ENCODE measurements at places on chromosomes 7 and 10.

DNA sequence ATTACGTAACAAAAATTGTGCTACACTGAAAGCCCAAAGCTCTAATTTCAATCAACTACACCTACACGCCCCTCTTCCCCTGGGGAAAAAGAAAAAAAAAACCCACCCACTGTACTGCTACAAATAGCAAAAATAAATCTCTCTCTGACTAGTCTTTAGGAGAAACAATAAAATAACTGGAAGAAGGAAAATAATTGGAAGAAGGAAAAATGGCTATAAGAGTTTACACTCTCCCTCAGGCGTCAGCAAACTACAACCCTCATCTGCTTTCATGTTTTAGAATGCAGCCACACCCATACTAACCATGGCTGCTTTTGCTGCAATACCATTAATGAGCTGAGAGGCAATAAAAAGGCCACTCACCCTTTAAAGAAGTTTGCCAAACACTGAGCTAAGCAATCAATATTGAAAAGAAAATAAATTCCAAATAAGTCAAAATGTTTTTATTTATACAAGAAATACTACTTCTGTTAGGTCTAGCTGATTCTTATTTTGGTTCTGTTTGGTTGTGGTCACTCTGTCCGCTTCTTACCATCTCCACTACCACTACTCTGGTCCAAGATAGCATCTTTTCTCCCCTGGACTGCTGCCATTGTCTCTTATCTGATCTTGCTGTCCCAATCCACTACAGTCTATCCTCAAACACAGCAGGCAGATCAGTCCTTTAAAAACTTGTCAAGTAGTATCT, 3.8 kb downstream of the MINDY3 start:
- DNase-seq = no peak

- DNase-seq = no peak
These were observed 3.8 kb upstream of the DMTF1 start for GRCh38 chr7:87148332-87148955.

DNA sequence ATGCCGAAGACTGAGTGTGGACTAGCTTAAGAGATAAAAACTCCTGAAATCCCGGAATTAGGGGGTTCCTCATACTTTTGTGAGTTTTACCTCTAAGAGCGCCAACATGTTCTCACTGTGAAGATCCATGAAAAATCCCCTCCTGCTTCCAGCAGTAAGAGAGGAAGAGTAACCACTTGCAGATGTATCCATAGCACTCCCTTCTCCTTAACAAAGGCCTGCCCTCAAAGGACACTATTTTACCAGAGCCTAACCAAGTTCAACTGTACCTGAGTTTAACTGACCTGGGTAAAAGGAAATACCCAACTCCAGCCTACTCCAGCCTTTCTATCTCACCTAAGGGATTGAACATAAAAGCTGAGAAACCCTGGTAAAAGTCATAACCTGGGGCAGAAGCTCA, 280.9 kb downstream of the POLR1F start:
- DNase-seq = no peak

- DNase-seq = no peak
These were observed 197.5 kb downstream of the PTN start for GRCh38 chr7:137146012-137146455.

DNA sequence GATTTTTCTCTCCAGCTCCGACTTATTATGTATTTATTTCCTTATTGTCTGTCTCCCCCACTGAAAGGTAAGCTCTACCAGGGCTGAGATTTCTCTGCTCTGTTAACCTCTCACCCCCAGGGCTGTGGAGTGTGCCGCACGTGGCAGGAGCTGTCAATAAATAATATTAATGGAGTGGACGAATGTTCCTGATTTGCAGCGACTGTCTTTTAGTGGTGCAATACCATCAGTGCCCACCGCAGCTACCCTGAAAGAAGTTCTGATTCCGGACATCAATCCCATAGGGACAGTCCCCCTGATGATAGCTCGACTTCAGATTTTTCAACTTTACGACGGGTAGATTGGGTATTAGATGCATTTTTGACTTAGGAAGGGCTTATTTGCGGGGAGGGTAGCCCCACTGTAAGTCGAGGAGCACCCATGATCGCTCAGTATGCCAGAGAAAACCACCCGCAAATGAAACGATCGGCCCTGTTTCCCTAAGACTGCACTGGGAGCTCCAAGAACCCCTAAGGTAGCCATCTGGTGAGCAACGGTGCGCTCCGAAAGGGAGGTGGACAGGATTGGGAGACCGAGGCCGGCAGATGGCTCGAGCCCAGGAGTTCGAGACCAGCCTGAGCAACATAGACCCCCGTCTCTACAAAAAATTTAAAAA, 986 bp upstream of the PPP2R2D start:
- no peak for DNase-seq

- no peak for DNase-seq
These were observed 223.6 kb upstream of the SEMA3E start for GRCh38 chr7:83872501-83872900.

- DNase-seq = no peak
These were observed 336.6 kb upstream of the MKI67 start for GRCh38 chr10:128462844-128463243.
